ENCODE measurements at places on chromosomes 5 and 9. TPM values are rescaled to one million over a fixed set of nuclear protein-coding genes. Genes with fewer than 3 reads are reported as not detected.

MAN1B1 gene
- total RNA-seq: 71.4 TPM

TMEM215 gene
- total RNA-seq: not detected

COL23A1 gene
- total RNA-seq: not detected

ADGRV1 gene
- 0.56 TPM for total RNA-seq

MUSK gene
- under 0.01 TPM for total RNA-seq

AJM1 gene
- total RNA-seq: 0.45 TPM

C5 gene
- 1.6 TPM for total RNA-seq

PCDHA3 gene
- total RNA-seq: 0.36 TPM

FBP2 gene
- not detected for total RNA-seq

FRMD3 gene
- 14.8 TPM for total RNA-seq

SPINK4 gene
- total RNA-seq: not detected

MCIDAS gene
- total RNA-seq: under 0.01 TPM

SPINK1 gene
- not detected for total RNA-seq

TSLP gene
- 0.09 TPM for total RNA-seq

ROPN1L gene
- total RNA-seq: 0.45 TPM

INSL4 gene
- total RNA-seq: not detected

HK3 gene
- total RNA-seq: not detected

SPATA31A3 gene
- not detected for total RNA-seq

PAIP2 gene
- 67.0 TPM for total RNA-seq

HRH2 gene
- total RNA-seq: 0.09 TPM

PTPN3 gene
- 2.8 TPM for total RNA-seq

PIGO gene
- 12.0 TPM for total RNA-seq

ERBIN gene
- total RNA-seq: 43.3 TPM
